ENCODE measurements at places on chromosomes 4 and X. TPM values are rescaled to one million over a fixed set of nuclear protein-coding genes. Genes with fewer than 3 reads are reported as not detected.

The NAP1L3 gene
- total RNA-seq = 8.4 TPM

The LINC00632 gene
- 7.6 TPM for total RNA-seq

- DNase-seq = no peak
Observed at GRCh38 chrX:69077895-69078455, 87.3 kb downstream of the PJA1 start.

The IBSP gene
- not detected for total RNA-seq

GRCh38 chr4:118736900-118737299 lies 51.7 kb downstream of the METTL14 start:
- DNase-seq = no peak

GRCh38 chr4:40962551-40963180 lies 212.9 kb downstream of the NSUN7 start:
- no peak for DNase-seq

The FMR1NB gene
- total RNA-seq = not detected
